Natural killer cell (primary cell): ENCODE measurements at places on chromosomes 1 and 21.

- no peak for DNase-seq
Measured at GRCh38 chr1:230273141-230273710, 152.9 kb downstream of the PGBD5 start.

DNA sequence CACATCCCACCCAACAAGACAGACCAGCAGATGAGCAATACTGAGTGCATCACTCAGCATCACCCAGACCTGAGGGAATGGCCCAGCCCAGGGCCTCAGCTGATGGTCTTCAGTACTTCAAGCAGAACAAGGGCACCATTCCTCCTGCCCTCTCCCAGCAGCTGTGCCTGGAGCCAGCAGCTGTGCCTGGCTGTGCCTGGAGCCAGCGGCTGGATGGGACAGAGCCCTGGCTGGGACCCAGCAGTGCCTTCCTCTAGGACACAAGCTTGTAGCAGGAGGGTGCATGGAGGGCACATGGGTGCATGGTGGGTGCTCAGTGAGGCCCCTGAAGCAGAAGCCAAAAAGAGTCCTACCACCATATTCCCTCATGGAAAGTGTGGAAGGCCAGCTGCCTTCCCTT lies 583.8 kb downstream of the NPHP4 start:
- DNase-seq, result no peak

DNA sequence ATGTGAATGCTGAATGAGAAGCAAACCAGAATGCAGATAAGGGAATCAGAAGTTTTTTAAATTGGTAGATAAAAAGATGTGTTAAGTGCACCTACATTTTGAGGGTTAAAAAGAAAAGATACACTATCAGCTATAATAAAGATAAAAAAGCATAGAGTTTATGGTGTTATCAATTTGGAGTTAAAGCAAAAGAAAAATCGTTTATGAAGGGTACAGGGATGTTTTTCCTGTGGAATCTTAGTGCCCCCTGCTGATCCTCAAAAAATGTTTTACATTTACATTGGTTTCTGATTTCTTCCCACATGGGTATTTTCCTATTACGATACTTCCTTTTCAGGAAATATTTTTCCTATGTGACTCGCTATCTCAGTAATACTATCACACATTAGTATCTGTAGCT lies 293.5 kb downstream of the MRPL39 start:
- DNase-seq, result peak; percentile 2

- no peak for DNase-seq
Measured at GRCh38 chr1:9207715-9208114, 26.9 kb upstream of the H6PD start.

GRCh38 chr1:159799446-159799985 lies 2.6 kb upstream of the FCRL6 start:
- no peak for DNase-seq

GRCh38 chr1:6384962-6385361 lies 8.6 kb downstream of the ACOT7 start:
- no peak for DNase-seq

GRCh38 chr21:34813266-34813894 lies 144.6 kb downstream of the CLIC6 start:
- no peak for DNase-seq

DNA sequence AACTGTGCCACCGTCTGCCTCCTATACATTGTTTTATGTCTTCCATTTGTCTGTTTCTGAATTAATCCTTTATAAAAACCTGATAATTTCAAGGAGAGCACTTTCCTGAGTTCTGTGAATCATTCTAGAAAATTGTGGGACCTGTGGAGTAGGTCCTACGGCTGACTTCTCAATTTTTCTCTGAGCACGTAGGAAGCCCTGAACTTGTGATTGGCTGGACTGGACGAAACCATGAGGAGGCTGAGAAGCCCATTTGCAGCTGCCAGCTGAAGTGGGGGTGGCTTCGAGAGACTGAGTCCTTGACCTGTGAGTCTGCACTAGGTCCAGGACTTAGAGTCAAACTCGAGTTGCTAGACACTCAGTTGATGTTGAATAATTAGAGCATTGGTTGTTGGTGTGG lies 277.1 kb upstream of the NCAM2 start:
- DNase-seq, result no peak

GRCh38 chr1:31703431-31704270 lies at the start of gene COL16A1:
COL16A1 (minus strand) TSS chr1:31704017; CDS start chr1:31702193, 1,824 bp downstream.
- no peak for DNase-seq

GRCh38 chr1:183609313-183609712 lies 19.1 kb upstream of the NCF2 start:
- no peak for DNase-seq

GRCh38 chr1:28241638-28242241 lies 5.8 kb downstream of the ATP5IF1 start:
- no peak for DNase-seq

DNA sequence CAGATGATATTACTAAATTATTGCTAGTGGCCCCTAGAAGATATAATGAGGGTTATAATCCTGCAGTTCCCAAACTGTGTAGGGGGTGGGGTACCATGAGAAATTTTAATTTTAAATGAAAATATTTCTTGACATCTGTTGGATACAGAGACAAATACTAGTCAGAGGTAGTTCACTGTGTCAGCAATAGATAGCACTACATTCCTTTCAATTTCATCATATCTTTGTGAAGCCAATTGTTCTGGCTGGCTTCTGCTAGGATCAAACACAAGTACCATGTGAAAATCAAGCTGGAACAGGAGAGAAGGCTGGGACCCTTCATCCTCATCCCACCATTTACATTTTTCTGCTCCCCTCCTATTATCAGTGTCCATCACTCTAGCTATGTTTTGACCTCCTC lies 208.1 kb downstream of the USH2A start:
- DNase-seq, result no peak

GRCh38 chr1:222889440-222889839 lies 74.6 kb downstream of the DISP1 start:
- no peak for DNase-seq

DNA sequence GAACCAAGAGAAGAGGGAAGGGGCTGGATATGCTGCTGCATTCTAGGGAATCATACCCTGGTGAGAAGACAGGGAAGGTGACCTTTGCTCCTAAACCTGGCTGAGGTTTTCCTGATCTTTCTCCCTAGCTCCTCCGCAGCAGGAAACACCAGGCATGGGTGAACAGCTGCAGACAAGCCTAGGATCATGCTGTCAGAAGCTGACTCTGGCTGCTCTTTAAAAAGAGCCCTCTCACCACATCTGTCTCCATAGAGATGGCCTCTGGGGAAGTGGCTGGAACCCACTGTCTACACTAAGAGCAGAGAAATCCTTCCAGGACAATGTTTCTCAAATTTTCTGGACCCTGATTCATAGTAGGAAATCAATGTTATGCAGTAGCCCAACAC lies 57.6 kb downstream of the CD34 start:
- no peak for DNase-seq

DNA sequence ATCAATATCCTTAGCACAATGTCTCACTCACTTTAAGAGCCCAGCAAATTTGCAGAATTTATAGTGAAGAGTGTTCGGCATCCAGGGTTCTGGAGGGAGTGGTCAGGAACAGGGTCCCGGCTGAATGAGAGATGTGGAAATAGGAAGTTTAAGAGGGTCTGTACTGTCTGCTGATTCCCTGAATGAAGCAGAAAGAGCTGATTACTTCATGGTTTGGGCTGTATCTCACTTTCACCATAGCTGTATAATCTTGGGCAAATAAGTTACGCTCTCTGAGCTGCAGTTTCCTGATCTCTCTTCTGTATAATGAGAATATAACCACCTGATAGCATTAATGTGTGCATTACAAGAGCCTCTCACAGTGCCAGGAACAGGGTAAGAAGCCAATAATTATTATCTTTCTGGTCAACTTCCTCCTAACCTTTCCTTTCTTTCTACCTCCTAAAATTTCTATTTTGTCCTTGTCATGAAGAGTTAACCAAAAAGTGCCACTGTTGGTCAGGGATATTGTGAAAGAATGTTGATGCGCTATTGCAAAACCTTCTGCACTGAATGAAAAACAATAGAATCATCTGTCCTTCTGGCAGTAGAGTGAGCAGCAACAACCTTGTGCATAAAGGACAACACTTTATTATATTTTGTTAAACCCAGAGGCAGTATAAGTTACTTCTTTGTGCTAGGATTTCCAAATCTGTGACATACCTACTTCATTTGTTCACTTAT lies 14.7 kb upstream of the PTGFR start:
- DNase-seq, result no peak

DNA sequence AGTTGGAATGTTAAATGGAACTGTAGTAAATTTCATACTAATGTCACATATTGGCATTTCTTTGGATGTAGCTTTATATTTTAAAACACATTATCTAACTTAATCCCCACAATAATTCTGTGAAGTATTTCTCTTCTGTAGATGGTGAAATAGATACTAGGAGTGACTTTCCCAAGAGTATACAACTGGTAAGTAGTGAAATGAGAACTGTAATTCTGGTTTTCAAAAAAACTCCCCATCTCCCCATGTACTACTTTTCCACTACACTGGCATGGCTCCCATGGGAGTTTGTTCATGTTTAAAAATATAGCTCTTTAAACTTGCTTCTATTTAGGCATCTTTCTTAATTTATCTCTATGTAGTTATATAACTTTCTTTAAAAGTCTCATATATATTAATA lies 10.2 kb downstream of the CHML start:
- DNase-seq, result no peak

DNA sequence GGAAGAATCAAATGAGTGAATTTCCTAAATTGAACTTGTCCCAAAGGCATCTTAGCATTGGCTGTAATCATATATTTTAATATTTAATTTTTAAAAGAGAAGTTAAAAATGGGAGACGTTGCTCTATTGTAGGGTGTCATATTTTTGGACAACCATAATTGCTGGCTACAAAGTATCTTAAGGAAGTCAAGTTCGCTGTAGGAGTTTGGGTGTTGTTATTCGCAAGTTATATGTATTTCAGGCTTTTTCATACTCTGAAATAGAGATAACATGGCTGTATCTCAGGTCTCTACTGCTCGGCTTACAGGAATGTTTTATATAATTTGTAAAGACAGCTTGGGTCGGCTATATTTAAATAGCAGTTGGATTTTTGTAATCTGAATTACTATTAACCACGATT lies 852 bp downstream of the TMEM50A start:
- no peak for DNase-seq

DNA sequence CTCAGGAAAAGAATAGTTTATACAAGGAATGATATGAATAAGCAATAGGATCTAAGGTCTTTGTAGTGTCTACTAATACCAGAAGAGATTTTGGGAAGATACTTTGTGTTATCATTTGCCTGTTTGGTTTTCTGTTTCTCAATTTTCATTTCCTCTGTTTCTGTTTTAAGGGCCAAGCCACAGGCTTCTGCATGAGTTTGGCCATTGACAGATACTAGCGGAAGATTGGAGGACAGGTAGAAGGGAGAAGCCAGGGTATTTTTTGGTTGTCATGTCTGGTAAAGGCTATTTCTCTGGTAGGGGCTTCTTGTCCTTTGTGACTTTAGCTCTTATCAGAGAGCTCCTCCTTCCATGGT lies 51.4 kb downstream of the HS2ST1 start:
- DNase-seq, result no peak

DNA sequence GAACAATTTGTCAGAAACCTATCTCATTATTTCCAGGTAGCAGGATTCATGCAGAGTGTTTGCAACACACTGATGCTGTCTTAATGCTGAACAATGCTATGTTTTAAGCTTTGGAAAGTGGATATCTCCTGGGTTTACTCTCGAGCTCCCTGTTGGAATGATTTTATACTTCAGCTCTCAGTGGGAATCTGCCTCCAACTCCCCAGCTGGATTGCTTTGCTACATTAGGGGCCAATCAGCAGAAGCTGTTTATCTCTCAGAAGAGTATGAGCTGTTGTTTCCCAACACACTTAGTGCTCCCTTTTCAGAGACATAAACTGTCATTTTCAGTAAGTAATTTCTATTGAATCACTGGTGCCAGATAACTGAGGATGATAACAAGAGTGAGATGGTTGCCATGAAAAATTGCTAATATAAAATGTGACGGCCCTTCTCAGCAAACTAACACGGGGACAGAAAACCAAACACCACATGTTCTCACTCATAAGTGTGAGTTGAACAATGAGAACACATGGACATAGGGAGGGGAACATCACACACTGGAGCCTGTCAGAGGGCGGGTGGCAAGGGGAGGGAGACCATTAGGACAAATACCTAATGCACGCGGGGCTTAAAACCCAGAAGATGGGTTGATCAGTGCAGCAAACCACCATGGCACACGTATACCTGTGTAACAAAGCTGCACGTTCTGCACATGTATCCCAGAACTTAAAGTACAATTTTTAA lies 265.9 kb upstream of the RUNX1 start:
- DNase-seq, result no peak

DNA sequence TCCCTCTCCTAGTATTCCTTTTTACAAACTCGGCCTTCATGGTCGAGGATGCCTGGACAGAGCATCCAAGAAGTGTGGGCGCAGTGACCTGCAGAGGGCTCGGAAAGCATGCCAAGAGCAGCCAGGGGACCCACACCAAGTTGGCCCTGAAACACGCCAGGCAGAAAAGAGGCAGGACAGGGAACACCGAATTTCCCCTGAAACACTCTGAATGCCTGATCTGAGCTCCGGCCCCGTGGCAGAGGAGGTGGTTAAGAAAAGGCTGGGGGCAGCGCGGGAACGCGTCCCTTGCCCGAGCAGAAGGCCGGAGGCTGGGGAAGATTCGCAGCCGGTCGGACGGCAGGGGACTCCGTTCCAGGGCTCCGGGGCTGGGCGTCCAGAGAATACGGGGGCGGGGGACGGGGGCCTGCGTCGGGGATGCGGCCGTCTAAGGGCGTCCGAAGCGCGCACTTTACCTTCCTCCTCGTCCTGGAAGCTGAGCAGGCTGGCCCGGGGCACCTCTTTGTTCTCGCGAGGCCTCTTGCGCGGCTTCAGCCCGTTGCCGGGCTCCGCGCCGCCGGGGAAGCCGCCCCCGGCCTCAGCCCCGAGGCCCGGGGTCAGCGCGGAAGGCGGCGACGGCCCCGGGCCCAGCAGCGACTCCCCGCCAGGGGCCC lies 558 bp downstream of the PAXBP1 start:
- no peak for DNase-seq

DNA sequence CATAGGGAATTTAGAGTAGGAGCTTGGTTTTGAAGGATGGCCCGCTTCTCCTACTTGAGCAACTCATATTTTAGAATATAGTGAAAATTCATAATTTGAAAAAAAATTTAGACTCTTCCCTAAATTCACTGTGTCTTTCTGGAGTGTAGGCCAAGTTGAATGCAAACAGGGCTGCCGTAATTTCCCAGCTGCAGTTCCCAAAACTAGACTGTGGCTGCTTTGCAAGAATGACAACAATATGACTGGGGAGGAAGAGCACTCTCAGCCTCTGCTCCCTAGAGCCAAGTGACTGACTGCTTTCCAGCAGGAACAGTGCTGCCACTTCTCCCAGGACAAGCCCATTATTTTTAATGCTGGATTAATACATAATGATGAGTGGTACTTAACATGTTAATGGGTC lies 209.0 kb downstream of the RHOU start:
- DNase-seq, result no peak
